IgD-negative memory B cell (primary cell): ENCODE measurements at places on chromosomes 1 and 21. TPM values are rescaled to one million over a fixed set of nuclear protein-coding genes. Genes with fewer than 3 reads are reported as not detected.

The TTC22 gene
- polyA plus RNA-seq, result 3.6 TPM

The NUDT4B gene
- 5.8 TPM for polyA plus RNA-seq

The ST6GALNAC5 gene
- not detected for polyA plus RNA-seq

The FAM3B gene
- not detected for polyA plus RNA-seq

The NPPB gene
- not detected for polyA plus RNA-seq

The NCAM2 gene
- polyA plus RNA-seq, result not detected

The DIRAS3 gene
- polyA plus RNA-seq, result not detected

The NR5A2 gene
- polyA plus RNA-seq, result 0.09 TPM

The PPCS gene
- 141 TPM for polyA plus RNA-seq

The IL19 gene
- polyA plus RNA-seq, result not detected

The KRTAP22-2 gene
- polyA plus RNA-seq, result not detected

The TFF3 gene
- polyA plus RNA-seq, result not detected
